Stimulated activated CD4-positive, alpha-beta T cell treated with anti-CD3 and anti-CD28 coated beads, Interleukin-15, amount 100 ng/mL, for 1 hour (primary cell): ENCODE measurements at places on chromosomes 12 and 14.

GRCh38 chr12:62933220-62933601, 1.7 kb downstream of the PPM1H start:
- DNase-seq = no peak

DNA sequence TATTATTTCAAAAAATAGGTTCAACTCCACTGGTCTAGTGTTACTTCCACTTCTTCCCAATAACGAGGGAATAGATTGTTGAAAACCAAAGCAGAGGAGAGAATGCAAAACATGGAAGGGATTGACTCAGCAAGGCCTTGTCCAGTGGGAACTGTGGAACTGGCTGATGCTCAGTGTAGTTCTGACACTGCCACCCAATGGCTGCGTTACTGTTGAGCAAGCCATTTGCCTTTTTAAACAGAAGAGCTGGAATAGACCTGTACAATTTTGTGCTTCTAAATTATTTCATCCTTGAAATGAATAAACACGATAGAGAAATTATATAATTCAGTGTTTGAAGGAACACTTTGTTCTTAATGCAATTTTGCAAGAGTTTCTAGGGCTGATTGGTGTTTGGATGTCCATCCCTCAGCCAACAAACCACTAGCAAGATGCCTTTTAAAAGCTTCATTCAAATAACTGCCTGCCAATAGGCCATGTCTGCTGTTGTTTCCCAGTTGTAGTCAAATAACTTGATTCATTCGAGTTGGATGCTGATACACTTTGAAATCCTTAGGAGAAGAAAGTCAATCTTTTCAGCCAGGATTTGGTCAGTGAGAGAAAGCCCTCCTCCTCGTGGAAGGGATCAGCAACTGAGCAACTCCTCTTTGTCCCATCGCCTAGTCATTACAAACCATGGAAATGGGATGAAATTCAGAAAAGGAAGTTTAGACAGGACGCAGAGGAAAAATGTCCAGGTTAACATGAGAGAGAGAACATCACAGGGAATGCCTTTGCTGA, 7.3 kb upstream of the MGP start:
- DNase-seq = no peak

GRCh38 chr14:69789118-69789640, 7.9 kb downstream of the SLC10A1 start:
- no peak for DNase-seq

DNA sequence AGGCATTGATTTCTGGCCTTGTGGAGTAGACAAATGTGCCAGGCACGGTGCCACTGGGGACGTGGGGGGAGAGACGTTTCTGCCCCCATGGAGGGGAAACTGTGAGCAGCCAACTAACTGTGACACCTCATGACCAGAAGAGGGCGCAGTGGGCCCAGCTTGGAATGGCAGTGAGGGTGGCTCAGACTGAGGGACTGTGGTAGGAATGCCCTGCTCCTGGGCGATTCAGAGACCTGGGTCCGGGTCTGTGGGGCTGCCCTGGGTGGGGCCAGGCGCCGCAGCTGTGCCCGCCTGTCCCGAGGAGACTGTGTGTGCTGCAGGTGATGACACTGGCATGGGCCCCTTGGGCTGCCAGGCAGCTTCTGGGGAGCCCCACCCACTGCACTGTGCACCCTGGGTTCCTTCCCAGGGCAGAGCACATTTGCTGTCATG, 60.6 kb downstream of the SLC25A47 start:
- peak; percentile 40 for DNase-seq

DNA sequence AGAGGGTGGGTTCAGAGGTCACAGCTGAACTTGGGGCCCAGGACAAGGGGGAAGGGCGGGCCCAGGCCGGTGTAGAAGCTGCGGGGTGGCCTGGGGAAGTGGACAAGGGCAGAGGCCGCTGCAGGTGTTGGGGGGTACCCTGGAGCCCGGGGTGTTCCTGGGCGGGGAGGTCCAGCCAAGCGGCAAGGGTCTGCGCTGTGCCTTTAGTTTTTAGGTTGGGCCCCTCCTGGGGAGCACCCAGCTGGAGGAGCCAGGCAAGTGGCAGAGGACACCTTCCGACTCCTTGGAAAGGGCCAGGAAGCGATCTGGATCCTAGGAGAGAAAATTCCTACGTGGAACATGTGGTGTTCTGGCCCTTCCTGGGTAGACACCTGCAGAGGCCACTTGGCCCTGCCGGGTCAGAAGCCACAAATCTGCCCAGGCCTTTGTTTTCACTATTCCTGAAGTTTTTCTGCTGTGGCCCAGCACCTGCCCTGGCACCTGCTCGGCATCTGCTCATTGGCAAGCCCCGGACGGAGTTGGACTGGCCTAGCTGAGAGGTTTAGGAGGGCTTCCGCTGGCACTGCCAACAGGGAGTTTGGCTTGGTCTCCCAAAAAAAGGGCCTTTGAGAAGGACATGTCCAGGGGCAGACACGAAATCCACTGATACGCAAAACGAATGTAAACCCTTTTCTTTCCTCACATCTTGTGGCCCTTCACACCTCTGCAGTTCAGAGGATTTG, 61.1 kb downstream of the SMUG1 start:
- no peak for DNase-seq

DNA sequence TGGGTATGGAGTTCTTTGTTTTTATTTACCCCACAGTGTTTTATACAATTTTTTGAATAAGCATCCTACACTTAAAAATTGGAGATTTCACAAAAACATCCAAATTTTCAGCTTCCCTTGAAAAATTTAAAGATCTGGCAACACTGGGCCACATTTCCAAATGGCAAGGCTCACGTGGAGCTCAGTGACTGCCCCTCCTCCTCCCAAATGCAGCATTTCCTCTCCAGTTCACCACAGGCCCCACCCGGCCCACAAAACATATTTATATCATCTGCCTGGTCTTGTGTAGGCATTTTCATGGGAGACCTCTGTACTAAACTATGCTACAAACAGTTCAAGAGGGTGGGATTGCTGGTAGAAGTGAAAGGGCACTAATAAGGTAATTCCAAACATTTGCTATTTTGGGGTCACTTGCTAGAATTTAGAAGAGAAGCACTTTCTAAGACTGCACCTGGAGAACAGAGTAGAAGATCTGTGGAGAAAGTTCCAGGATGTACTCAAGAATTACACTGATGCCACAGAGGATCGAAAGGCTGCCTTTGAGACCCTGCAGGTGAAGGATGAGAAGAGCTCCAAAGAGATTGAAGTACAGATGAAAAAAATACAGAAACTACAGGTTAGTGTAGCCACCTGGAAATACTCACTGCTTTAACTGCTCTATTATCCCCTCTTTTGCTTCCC, 7.3 kb downstream of the FKBP11 start:
- peak; percentile 24 for DNase-seq

- no peak for DNase-seq
These were observed 6.1 kb upstream of the AMIGO2 start for GRCh38 chr12:47085815-47086252.

DNA sequence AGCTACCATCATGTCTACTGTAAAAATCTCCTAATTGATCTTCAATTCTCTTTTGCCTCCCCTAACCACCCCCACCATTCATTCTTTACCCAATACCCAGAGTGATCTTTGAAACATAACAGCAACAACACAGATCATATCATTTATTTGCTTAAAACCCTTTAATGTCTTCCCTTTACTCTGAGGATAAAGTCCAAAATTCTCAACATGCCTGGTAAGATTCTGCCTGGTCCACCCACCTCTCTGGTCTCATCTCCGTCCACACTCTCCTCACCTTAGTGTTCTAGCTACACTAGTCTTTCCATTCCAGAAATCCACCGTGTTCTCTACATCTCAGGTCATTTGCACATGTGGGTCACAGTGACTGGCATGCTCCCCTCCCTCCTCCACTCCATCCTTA, 27.7 kb downstream of the SLC38A4 start:
- no peak for DNase-seq

GRCh38 chr14:104467641-104468040, 111.9 kb upstream of the C14orf180 start:
- no peak for DNase-seq

GRCh38 chr12:121657305-121658008, 12.0 kb downstream of the MORN3 start:
- no peak for DNase-seq

DNA sequence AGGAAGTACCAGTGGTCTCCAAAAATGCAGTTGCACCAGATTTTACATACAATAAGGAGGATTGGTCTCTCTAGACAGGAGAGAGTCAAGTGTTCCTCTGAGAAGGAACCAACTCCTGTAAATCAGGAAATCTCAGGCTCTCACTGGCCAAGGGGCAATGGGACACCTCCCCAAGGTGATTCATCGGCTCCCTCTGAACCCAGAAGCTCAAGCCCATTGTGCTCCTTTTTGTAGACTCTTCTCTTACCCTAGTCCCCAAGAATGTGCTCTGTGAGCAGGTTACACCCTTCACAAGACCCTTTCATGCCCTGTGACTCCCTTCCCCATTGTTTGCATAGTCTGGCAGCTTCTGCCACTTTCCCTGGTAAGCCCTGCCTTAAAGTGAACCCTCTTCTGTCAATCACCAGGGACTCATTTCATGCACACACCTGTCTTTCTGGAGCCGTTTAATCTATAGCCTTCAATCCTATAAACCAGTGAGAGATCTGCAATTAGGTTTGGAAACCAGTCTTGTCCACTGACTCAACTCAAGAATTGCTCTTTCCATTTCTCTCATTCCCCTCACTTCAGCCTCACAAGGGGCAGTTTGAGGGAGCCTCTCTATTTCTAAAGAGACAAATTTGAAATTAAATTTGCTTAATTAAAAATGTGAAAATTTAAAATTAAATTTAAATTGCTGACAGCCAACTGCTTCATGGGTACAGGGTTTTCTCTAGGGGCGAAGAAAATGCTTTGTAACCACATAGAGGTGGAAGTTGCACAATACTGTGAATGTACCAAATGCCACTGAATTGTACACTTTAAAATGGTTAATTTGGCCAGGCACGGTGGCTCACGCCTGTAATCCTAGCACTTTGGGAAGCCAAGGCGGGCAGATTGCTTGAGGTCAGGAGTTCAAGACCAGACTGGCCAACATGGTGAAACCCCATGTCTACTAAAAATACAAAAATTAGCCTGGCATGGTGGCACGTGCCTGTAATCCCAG, 38.3 kb upstream of the LTA4H start:
- DNase-seq = no peak

DNA sequence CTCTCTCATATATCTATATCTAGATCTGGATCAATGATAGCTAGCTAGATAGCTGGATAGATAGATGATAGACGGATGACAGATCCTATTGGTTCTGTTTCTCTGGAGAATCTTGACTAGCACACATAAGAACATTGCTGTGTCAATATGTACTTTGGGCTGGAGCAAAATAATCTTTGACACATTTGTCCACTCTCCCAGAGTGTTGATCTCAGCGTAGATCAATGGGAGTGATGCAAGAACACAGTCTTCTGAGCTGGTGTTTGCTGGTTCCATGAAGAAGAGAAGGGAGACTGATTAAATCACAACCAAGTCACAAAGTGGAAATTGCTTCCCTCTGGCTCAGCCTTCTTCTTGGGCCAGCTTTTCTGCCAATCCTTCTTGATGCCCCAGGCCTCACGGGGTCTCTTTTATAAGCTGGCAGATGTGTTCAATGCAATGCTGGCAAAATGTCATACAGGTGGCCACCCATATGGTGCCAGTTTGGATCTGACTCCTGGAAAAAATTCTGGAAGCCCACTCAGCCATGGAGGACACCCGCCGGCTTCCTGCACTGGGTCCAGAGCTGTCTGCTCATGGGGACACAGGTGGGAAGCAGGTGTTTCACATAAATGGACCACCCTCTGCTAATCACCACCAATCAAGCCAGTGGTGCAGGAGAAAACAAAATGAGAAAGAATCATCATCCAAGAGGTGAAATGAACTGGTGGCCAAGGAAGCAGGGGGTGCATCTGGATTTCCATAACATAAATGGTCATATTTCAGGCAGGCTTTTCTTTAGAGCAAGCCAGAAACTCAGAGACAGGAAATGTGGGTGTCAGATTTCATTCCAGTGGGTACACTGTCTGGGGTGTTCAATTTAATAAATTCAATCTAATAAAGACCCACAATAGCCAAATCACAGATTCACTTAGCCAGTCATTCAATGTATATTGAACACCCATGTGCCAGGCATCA, 310.3 kb downstream of the DPF3 start:
- no peak for DNase-seq
